ENCODE measurements at places on chromosomes 13 and 19. TPM values are rescaled to one million over a fixed set of nuclear protein-coding genes. Genes with fewer than 3 reads are reported as not detected.

CEACAM6 gene
- 2.2 TPM for total RNA-seq

CPB2 gene
- not detected for total RNA-seq

CDX2 gene
- total RNA-seq: 0.24 TPM

RXFP2 gene
- 0.24 TPM for total RNA-seq

ETFB gene
- total RNA-seq: 26.7 TPM

MUC16 gene
- 2.9 TPM for total RNA-seq

VSIG10L gene
- 1.2 TPM for total RNA-seq

ZSWIM9 gene
- total RNA-seq: 1.9 TPM

Data from umbilical cord (tissue), 2 donors.